ENCODE measurements at places on chromosomes 3 and 15. TPM values are rescaled to one million over a fixed set of nuclear protein-coding genes. Genes with fewer than 3 reads are reported as not detected.

DNA sequence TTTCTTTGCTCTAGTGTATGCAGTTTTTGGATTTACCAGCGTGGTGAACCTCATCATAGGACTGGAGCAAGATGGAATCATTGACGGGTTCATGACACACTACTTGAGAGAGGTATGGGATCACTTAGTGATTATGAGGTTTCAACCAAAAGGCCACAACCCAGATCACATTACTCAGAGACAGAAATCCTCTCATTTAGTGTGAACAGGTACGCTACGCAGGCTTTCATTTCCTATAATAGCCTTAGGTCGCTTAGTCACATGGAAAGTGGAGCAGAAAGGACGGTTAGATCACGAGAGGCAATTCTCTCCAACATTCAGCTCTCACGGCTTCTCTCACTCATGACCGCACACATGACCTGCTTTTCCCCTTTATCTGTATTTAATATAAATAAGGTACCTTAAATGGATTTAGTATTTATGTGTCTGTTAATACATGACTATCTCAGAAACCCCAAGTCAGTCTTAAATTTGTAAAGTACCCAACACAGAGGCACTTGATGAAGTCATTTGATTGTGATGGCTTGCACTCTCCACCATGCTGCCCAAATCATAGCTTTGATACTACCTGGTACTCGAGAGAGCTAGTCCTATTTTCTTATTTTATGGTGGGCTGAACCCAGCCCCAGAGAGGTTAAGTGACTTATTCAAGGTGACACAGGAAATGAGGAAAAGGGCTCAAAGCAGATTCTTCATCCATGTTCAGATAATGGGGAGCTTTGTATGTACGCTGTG, 8.6 kb downstream of the TM6SF1 start:
- no peak for DNase-seq

CCDC13 gene
- total RNA-seq = 0.85 TPM

- no peak for DNase-seq
These were observed 42.4 kb upstream of the LCTL start for GRCh38 chr15:66608159-66608558.

- no peak for DNase-seq
These were observed 16.8 kb upstream of the COLQ start for GRCh38 chr3:15538345-15538744.

DUOX1 gene
- total RNA-seq = not detected

DNA sequence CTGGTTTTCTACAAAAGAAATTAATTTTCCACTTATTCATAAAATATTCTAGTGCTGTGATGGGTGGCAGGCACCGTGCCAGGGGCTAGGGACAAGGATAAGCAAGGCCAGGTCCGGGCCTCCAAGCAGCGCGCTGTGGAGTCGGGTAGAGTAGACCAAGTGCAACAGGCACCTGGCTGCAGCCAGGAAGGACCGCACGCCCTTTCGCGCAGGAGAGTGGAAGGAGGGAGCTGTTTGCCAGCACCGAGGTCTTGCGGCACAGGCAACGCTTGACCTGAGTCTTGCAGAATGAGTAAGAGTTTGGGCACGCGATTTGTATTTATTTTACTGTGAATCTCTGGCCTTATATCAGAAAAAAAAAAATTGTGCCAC, at the start of gene CASR:
CASR (plus strand) TSS at position 148 of the 372 bp plus-strand sequence. CDS start 70,522 bp downstream, outside the sequence.
- no peak for DNase-seq

GRCh38 chr3:16417945-16418739, 95.4 kb downstream of the RFTN1 start:
- DNase-seq = no peak

DNA sequence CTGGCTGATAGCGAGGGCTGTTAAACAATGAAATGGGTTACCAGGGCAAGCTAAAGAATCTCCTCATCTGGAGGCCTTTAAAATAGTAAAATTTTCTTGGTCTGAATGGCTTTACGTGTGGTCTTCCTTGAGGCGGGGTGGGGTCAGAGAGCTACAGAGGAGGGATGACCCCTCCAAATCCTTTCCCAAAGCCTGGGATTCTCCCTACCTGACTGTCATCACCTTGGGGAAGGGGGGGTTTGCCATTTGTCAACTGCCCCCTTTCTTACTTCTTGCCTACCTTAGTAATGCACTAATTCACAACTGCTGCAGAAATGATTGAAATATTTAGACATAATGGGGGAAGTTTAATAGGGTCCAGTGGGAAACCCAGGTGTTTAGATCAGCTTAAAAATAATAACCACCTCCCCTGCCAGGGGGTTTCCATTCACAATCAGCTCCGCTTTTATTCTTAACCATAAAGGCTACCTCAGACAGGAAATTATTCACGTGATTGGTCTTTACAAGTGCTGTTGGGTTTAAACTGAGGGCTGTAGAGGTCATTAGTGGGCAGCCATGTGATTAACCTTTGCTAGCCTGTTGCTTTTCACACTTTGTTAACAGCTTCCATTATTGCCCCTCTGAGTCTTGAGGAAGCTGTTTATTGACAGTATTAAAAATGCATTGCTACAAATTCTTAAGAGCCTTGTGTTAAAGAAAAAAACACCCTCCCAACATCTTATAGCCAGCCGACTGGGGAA, 276.5 kb upstream of the ATP11B start:
- no peak for DNase-seq

DNA sequence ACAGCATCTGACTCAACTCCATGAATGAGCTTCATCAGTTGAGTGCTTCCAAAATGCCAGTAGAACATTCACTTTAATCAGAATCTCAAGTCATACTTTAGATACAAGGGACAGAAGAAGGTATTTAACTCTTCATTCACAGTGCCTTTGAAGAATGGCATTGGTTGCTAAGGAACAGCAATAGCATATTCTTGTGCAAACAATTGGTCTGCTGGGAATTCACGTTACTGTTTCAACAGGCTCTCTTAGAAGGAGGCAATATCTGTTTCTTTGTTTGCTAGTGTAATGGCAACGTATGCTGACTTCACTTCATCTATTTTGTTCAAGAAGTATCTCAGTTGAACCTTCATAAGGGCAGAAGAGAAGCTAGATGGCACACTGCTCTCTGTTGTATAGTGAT, 113.9 kb downstream of the TMEM108 start:
- DNase-seq = no peak

- DNase-seq = no peak
These were observed 13.3 kb downstream of the CPNE9 start for GRCh38 chr3:9716801-9717555.

DNA sequence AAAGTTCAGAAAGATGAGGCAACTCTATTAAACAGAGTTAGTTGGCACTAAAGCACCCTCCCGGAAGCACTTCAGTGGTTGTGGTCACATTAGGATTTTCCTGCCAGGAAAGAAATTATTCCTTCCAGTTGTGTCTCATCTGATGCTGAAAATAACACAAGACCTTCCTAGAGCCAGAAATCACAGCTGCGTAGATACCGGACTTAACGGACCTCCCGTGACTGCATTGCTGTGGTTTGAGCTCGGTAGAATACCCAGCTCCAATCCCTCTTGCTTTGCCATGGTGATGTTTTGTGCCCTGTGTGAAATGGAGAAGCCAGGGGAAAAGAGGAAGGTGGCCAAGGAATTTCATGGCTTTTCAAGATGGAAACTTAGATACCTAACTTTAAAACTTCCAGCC, 215.0 kb upstream of the IGF1R start:
- no peak for DNase-seq

DNA sequence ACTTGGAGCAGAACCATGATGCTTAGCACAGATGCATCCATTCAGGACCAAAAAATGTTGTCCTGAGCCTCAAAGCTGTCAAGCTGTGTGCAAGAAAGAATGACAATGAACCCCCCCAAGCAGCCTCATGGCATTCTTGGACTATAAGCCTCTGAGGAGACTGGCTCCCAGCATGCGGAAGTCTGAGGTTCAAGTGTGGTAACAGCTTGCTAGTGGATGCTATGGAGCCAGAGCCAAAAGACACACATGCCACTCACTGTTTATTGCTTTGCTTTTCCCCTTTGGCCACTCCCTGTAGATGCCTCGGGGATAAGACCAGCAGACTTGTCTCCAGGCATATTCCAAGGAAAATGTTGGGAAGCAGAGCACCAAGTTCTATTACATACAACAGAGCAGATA, 38.2 kb upstream of the SNRK start:
- no peak for DNase-seq

ZSCAN29 gene
- total RNA-seq = 34.0 TPM

ACTC1 gene
- not detected for total RNA-seq

- no peak for DNase-seq
These were observed 16.7 kb upstream of the EIF1B start for GRCh38 chr3:40292637-40293349.

KNL1 gene
- 43.8 TPM for total RNA-seq

Data from activated naive CD8-positive, alpha-beta T cell treated with anti-CD3 and anti-CD28 coated beads, Interleukin-2, amount 10 ng/mL, durations not matched to agents 7 days and 5 days (primary cell).